Upper lobe of left lung (tissue), 6 donors: ENCODE measurements at places on chromosomes 5 and 9. TPM values are rescaled to one million over a fixed set of nuclear protein-coding genes. Genes with fewer than 3 reads are reported as not detected.

DNA sequence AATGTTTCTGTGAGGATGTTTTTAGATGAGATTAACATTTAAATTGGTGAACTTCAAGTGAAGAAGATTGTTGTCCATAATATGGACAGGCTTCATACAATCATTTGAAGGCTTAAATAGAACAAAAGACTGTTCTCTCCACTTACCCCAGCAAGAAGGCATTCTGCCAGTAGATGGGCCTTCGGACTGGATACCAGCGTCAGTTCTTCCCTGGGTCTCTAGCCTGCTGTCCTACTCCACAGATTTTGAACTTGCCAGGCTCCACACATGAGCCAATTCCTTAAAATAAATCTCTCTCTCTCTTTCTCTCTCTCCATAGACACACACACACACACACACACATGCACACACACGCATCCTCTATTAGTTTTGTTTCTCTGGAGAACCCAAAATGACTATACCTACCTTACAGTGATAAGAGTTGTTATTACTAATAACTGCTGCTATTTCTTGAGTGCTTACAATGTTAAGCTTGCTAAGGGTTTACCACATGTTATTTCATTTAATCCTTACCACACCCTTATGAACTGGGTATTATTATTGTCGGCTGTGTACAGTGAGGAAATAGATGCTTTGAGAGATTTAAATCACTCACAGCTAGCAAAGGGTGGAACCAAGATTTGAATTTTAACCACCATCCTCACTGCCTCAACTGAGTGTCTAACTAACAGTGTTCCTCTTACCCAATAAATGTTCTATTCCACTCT, 19.8 kb upstream of the IQGAP2 start:
- H3K36me3 ChIP-seq: no peaks in the 10 kb centered on the region
- no peaks in the 10 kb centered on the region for H3K27me3 ChIP-seq
- DNase-seq: no peak
- no peak overlapping the region for H3K4me3 ChIP-seq
- H3K4me1 ChIP-seq: peaks cover 11% of the 10 kb centered on the region

GRCh38 chr9:13857521-13857920, 456.4 kb downstream of the NFIB start:
- H3K27ac ChIP-seq: no peak overlapping the region
- H3K36me3 ChIP-seq: no peaks in the 10 kb centered on the region
- H3K27me3 ChIP-seq: no peaks in the 10 kb centered on the region
- H3K4me1 ChIP-seq: no peaks in the 10 kb centered on the region
- DNase-seq: no peak

Gene NR2F1-AS1
- 4.4 TPM for total RNA-seq

Gene SVEP1
- 31.3 TPM for total RNA-seq

Gene PCDHGA12
- 4.3 TPM for total RNA-seq

Gene CTXN3
- total RNA-seq: not detected
